ENCODE measurements at places on chromosomes 2 and 18.

DNA sequence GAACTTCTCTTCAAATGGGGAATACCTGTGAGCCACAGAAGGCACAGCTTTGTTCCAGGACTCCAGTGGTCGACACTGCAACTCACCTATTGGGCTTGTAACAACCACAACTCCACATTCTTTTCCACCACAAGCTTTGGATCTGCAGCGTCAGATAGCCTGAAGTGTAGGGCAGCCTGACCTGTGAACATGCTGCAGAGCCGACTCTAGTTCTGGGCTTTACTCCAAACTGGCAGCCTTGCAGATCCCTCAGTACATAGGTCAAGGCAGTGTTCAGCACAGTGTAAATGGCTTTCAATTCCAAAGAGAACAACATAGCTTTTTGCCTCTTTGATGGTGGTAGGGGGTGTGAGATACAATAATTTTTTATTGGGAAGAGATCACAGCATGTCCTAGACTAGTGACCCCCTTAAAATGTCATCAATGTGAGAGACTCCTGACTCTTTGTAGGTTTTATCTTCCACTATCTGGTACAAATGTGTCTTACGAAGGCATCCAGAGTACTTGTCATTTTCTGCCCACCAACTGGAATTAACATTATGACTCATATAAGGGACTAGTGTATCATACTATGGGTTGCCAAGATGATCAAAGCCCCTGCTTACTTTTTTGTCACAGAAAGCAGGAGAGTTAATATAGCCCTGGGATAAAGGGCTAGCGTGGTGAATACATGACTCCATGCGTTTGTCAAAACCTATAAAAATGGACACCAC lies 149.8 kb downstream of the COPS8 start:
- DNase-seq, result no peak

- no peak for DNase-seq
Measured at GRCh38 chr2:36710858-36711515, 14.5 kb downstream of the VIT start.

DNA sequence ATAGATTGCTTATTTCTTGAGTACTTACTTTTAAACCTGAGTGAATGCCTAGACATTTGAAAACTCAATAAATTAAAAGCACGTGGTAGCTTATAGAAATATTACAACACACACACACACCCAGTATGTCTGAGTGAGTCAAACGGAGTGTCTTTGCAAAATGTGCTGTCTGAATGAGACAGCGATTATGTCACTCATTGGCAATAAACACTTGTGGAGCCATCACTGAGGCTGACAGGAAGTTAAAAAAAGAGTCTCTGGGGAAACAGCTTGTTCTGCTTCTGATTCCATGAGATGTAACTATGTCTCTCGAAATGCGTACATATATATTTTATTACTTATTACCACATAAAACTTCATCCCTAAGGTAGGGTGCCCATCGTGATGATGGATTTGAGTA lies 22.3 kb upstream of the VPS4B start:
- DNase-seq, result peak; percentile 58

DNA sequence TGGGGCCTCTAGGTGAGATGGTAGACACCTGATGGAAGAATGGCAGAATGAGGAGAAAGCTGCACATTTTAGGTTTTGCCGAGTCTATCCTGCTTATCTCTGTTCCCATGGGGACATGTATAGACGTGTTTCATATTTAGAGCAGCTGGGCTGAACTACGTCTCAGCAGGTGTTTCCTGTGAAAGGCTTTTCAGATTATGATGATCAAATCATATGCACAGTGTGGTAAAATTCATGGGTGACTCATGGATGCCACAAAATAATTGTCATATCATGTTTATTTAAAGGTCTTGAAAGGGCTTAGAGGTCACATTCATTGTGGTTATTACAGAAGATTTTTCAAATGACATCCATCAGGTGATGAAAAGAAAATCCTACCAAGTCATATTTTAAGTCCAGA lies 90.5 kb downstream of the ICOS start:
- DNase-seq, result peak; percentile 62

- DNase-seq, result no peak
Measured at GRCh38 chr18:78074400-78075020, 824.9 kb downstream of the GALR1 start.

DNA sequence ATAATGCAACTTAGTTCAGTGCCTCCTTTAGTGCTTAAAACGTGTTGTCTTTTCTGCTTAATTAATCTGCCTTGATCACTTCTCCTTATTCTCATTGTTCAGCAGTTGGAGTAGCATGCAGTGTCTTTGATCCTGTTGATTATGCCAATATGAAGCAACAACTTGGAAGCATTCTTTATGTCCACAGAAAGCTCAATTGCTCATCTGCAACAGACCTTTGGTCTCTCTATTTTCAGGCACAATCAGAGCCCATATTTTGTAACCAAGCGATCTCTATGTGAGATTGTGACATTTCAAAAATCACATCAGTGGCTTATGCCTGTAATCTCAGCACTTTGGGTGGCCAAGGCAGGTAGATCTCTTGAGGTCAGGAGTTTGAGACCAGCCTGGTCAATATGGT lies 217.3 kb downstream of the NYAP2 start:
- DNase-seq, result no peak

- DNase-seq, result no peak
Measured at GRCh38 chr2:194735837-194736542, 921.0 kb upstream of the SLC39A10 start.

DNA sequence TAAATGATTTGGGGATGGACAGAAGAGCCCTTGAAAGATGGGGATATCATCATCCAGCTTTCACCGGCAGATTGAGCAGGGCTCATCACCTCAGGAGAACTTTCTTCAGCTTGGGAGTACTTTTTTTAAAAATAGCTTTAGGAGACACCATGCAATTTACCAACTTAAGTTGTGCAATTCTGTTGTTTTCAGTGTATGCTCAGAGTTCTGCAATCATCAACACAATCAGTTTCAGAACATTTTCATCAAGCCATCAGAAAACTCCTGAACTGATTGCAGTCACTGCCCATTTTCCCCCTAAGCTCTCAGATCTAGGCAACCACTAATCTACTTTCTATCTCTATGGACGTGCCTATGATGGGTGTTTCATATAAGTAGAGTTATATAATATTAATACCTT lies 117.7 kb downstream of the CRIM1 start:
- DNase-seq, result no peak

DNA sequence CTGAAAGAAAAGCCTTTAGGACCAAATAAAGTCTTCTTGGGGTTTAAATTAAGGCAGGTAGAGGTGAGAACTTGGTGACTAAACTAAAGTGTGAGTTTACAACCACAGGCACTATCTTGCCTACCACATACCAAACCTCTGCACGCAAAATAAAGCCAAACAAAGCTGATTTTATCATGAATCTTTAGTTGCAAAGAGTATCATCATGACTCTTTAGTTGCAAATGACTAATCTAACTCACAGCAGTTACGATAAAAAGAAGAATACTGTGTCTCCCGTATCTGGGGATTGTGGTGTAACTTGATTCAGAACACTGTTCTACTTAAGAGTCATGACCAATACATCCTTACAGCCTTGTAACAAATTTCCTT lies 11.2 kb downstream of the CFAP210 start:
- DNase-seq, result no peak

- DNase-seq, result no peak
Measured at GRCh38 chr2:84899304-84900204, 5.9 kb upstream of the TMSB10 start.

DNA sequence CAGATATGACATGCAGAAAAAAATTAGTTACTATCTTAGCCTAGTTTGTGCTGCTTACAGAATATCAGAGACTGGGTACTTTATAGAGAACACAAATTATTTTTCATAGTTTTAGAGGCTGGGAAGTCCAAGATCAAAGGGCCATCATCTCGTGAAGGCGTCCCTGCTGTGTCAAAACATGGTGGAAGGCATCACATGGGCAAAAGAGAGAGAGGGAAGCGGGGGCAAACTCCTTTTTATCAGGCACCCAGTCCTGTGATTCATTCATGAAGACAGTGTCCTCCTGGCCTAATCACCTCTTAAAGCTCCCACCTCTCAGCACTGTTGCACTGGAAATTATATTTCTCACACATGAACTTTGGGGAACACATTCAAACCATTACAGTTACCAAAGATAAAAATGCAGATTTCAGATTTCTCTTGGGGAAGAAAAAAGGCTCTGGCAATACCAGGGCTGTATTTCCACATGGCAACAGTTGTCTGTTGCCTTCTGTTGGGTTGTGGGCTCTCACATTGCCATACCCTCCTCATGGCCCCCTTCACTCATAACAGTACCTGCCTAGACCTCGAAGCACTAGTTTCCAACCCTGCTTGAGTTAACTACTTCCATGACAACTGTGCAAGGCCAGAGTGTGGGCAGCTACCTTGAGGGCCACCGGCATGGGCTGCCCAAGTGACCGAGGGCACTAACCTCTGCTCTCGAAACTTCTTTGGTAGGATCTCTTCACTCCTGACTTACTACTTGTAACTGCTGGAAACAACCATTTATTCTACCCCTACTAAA lies 2.7 kb upstream of the ACTR3 start:
- no peak for DNase-seq

GRCh38 chr2:187497858-187498463 lies 49.9 kb upstream of the CALCRL start:
- no peak for DNase-seq

- no peak for DNase-seq
Measured at GRCh38 chr2:160367887-160368286, 125.7 kb downstream of the RBMS1 start.

DNA sequence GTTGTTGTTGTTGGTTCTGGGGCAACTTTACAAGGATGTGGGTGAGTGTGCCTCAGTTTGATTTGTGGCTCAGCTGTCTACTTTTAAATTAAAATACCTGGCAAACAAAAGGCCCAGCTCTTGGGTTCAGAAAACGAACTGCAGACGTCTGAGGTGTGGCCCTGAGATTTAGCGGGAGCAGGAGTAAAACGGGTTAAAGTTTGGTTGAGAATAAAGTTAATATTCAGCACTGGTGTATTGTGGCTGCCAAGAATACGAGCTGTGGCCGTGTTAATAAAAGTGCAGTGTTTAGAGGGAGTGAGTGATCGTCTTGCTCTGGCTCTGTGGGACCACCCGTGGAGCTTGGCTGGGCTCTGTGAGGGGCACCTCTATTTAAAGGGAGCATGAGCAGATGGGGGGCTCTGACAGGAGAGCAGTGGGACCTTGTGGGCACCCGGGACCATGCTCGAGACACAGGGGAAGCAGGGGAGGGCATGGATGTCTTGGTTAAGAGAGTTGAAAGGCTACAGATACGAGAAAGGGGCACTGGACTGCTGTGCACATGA lies 80.3 kb downstream of the VAPA start:
- no peak for DNase-seq

- DNase-seq, result no peak
Measured at GRCh38 chr2:42029171-42029570, 18.6 kb upstream of the PKDCC start.

DNA sequence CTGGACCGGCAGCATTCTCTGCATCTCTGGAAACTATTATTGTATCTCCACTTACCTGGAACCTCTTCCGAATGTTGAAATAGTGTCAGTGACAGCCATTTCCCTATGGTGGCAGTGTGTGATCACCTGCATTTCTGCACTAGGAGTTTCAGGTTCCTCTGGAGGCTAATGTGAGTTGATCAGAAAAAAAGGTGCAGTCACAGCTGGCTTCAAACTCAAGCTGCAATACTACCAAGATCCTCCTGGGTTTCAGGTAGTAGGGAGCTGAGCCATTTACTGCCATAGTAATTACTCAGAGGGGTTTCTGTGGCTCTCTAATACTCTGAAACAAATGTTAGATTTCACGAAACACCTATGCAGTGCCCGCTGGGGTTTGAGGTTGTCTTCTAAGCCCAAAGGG lies 183.5 kb upstream of the OSR1 start:
- DNase-seq, result no peak

DNA sequence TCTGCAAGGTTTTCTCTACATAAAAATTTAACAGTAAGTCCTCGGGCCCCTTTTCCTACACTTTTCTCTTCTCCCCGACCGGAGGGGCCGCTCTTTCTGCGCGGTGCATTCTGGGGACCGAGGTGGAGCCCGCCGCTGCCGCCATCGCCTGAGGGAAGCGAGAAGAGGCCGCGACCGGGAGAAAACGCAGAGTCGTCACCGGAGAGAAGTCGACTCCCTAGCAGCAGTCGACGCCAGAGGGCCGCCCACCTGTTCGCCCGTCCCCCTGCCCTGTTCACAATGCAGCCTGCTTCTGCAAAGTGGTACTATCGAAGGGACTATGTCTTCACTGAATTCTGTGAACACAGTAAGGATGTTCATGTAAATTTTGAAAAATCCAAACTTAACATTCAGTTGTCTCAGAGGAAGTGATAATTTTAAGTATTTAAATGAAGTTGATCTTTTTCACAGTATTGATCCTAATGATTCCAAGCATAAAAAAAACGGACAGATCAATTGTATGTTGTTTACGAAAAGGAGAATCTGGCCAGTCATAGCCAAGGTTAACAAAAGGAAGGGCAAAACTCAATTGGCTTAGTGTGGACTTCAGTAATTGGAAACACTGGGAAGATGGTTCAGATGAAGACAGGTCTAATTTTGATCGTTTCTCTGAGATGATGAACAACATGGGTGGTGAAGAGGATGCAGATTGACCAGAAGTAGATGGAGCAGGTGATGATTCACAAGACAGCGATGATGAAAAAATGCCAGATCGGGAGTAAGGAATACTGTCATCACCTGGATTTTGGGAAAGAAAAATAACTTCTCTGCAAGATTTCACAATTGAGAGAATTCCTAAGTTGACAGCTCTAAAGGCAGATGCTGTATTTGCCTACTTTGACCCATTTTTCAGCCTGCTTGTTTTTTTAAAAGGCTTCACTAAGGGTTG lies 55.8 kb downstream of the ASXL2 start:
- DNase-seq, result peak; percentile 65
